ENCODE measurements at places on chromosomes 5 and 9. TPM values are rescaled to one million over a fixed set of nuclear protein-coding genes. Genes with fewer than 3 reads are reported as not detected.

ZBTB6 gene
- 17.0 TPM for total RNA-seq

ADGRV1 gene
- 0.66 TPM for total RNA-seq

PCA3 gene
- not detected for total RNA-seq

PCDHAC2 gene
- 0.22 TPM for total RNA-seq

ORM2 gene
- total RNA-seq, result not detected

PKD2L2 gene
- total RNA-seq, result not detected

SLC22A4 gene
- total RNA-seq, result 12.5 TPM

HTR4 gene
- not detected for total RNA-seq

MEIKIN gene
- total RNA-seq, result not detected

TMEM250 gene
- total RNA-seq, result 51.2 TPM

SPATA6L gene
- 0.43 TPM for total RNA-seq

MARCOL gene
- not detected for total RNA-seq

OR1Q1 gene
- total RNA-seq, result not detected

MED22 gene
- total RNA-seq, result 20.3 TPM

ZDHHC21 gene
- 12.7 TPM for total RNA-seq

FAM153A gene
- not detected for total RNA-seq

SIGMAR1 gene
- total RNA-seq, result 112 TPM

DMRT3 gene
- not detected for total RNA-seq

ARL14EPL gene
- total RNA-seq, result not detected

TEX48 gene
- not detected for total RNA-seq

ZDHHC12 gene
- total RNA-seq, result 67.0 TPM

NPDC1 gene
- 21.0 TPM for total RNA-seq

BTNL8 gene
- not detected for total RNA-seq

TLX3 gene
- not detected for total RNA-seq

SLC6A19 gene
- total RNA-seq, result not detected

SPRY4 gene
- total RNA-seq, result 125 TPM

EFNA5 gene
- total RNA-seq, result 0.66 TPM

IRX1 gene
- total RNA-seq, result not detected

BTNL9 gene
- not detected for total RNA-seq

TMC1 gene
- 0.86 TPM for total RNA-seq

PLPP7 gene
- 4.3 TPM for total RNA-seq

LCN12 gene
- not detected for total RNA-seq

TRAF1 gene
- 1.7 TPM for total RNA-seq

WNT8A gene
- total RNA-seq, result not detected

TOR1B gene
- total RNA-seq, result 29.1 TPM

SPINK13 gene
- total RNA-seq, result not detected

C8G gene
- not detected for total RNA-seq

SLC34A1 gene
- total RNA-seq, result not detected

HMGXB3 gene
- total RNA-seq, result 48.4 TPM

QSOX2 gene
- 19.3 TPM for total RNA-seq

TRIM14 gene
- 3.7 TPM for total RNA-seq

IL5 gene
- not detected for total RNA-seq

ST8SIA4 gene
- 3.0 TPM for total RNA-seq

Measured in placental pericyte (primary cell).